Keratinocyte (primary cell): ENCODE measurements at places on chromosomes 1 and 21.
A peak's percentile ranks its signal among the peaks of the same experiment; 100 is the strongest.

DNA sequence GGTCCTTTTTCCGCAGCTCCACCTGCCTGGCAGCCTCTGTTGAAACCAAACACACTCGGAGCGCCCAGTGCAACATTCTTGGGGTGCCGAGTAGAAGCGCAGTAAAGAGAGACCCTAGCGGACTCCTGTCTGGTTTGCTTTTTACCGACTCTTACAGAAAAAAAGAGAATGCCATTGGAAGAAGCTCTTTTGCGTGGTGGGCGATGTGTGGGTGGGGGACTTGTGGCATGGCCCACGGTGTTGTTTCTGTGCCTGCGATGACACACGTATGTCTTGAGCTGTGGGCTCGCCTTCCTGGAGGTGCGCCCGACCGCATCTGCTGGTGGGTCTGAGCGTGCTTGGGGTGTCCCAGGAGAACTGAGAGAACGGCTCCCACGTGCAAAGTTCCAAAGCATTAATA is 7.3 kb upstream of the BARHL2 start:
- DNase-seq: no peak

DNA sequence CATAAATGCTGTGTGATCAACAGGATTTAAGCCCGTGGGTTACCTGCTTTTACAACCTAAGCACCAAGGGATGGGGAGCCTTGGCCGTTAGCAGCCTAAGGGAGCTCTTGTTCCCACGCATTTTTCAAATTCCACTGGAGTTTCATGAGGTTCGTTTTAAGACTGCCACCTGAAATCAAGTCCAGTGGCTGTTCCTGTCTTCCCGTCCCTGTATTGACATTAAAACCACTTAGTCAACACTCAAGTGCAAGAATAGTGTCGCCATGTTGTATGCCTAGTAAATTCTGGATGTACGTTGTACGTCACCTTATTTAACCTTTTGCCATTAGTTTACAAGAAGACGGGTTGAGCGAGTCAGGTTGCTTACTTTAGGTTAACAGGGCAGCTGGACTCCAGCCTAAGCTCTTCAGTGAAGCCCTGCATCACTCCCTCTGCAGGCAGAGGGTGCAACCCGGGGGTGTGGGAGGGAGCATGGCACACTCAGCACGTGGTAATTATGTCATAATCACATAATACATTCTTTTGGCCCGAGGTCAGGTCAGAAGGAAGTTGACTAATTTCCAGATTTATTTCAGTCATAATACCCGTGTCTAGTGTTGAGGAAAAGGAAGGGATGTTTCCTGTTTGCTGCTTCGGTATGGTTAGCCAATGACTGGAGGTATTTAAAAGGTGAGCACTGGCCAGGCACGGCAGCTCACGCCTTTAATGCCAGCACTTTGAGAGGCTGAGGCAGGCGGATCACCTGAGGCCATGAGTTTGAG is 42.5 kb downstream of the CNST start:
- DNase-seq: peak; percentile 71

DNA sequence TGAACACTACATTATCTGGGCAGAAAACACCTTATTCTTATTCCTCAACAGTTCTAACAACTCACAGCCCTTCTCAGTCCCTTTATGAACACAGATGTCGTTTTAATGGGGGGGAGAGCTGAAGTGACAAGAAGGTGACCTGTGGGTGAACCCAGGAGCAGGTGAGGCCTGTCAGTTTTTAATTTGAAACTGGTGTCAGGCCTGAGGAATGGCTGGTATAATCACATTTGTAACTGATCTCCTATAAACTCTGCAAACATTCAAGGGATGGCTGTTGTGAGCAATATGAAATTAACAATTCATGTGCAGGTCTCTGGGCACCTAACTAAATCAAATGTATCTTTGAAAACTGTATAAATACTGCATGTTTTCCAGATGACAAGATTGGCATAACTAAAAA is 362.1 kb upstream of the NR5A2 start:
- DNase-seq: no peak

DNA sequence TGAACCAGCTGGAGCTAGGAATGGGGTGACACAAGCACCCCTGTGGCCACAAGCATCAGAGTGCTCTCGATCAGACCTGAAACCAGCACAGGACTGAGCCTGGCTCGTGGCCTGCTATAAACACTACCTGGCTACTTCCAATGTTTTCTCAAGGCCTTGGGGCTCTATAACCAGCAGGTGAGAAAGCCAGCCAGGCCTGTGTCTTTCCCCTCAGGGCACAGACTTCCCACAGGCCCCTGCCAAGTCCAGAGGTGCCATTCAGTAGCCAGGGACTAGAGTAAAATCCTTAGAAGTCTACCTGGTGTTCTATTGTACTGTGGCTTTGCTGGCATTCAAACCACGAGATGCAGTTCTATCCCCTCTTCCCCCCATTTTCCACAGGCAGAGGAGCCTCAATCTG is 22.6 kb downstream of the OR2G3 start:
- DNase-seq: no peak

DNA sequence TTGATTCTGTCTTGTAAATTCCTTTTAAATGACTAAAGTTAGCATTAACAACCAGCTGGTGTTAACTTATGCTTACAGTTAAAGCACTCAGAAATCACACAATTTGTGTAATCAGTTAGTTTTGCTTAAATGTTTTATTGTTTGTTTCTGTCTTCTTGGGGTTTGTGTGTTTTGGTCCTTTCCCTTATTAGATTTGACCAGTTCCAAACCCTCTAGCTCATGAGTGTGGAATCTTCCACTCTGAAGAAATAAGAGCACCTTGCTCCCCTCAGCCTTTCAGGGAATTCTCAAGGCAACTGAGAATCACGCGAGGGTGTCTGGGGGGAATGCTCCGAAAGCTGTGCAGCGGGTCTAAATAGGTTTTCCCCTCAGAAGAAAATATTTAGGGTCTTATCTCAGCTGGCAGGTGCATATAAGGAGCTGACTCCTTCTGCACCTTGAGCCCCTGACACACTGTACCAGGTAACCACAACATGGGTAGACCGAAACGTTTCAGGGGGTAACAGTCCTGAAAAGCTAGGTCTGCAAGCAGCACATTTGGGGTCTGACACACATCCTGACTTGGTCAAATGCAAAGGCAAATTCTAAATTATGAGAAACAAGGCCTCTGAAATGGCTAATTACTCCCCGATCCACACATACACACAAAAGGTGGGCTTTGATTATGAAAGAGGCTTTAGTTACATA is 188.1 kb upstream of the ETV3 start:
- no peak for DNase-seq

DNA sequence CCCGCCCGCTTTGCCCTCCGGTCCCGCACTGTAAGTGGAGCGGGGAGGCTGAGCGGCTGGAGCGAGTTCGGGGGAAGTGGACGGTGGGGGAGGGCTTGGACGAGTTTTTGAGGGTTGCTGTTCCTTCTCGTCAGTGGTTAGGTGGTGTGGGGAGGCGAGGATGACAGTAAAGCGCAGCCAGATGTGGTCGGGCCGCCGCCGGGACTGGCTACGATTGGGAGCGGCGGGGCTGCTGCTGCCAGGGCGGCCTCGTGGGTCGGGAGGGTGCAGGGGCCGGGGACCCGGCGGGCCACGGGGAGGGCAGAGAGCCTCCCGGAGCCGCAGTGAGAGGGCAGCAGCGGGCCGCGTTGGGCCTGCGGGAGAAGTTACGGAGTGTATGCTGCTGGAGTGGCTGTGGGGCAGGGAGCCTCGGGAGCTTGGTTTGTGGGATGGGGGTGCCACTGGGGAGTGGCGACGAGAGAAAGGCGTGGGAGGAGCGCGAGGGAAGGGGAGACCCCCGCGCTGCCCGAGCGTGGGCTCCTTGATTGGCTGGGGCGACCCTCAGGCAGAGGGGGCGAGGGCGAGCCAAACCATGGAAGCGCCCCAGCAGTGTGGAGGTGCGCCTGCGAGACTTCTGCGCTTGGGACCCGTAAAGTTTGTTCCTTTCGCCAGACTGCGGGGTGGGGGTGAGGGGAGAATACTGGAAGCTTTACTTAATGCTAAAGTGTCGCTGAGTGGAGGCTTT is 2.1 kb downstream of the ADGRL2 start:
- no peak for DNase-seq

GRCh38 chr1:29686012-29686930 is 449.9 kb downstream of the PTPRU start:
- DNase-seq: no peak

DNA sequence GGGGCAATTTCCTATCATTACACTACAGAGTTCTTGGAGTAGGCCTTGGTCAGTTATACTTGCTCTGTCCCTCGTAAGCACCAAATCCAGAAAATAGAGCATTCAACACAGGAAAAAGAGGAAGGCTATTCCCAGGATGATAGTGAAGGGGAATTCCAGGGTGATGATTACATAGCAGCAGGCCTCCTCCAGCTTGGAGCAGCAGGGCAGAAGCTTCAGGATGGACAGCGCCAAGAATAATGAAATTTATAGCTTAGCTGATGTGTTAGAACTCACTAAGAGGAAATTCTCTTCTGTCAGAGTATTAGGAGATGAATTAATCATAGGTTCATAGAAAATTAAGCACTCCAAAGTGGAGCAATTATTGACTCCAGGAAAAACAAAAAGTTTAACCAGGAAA is 10.8 kb upstream of the SMAP2 start:
- DNase-seq: no peak

GRCh38 chr21:44550807-44551206 is 498 bp downstream of the KRTAP10-2 start:
- DNase-seq: peak; percentile 1

- no peak for DNase-seq
Observed at GRCh38 chr21:32812035-32812434, 40.5 kb upstream of the PAXBP1 start.

GRCh38 chr1:195663549-195664280 is 944.5 kb downstream of the KCNT2 start:
- peak; percentile 15 for DNase-seq

DNA sequence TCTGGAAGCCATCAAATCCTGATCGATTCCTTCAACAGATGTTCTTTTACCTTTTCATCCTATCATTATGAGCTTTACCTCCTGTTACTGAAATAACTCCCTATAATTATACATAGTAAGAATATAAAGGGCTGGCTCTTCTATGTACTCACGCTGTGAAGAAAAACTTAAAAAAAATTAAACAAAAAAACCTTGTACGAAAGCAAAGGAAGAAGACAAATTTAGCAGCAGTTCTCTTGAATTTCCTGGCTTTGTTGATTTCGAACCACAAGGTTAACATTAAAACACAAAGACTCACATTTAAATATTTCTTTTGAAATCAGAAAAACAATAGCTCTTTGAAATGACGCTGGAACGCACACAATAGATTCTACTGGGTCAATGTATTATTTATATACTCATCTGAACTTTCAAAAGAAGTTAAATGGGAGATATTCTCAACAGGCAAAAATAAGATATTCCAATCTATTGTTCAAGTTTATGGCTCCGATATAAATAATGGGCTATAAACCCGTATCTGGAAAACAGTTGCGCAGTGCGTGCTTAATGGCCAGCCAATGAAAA is 13.6 kb upstream of the SPEN start:
- DNase-seq: no peak

DNA sequence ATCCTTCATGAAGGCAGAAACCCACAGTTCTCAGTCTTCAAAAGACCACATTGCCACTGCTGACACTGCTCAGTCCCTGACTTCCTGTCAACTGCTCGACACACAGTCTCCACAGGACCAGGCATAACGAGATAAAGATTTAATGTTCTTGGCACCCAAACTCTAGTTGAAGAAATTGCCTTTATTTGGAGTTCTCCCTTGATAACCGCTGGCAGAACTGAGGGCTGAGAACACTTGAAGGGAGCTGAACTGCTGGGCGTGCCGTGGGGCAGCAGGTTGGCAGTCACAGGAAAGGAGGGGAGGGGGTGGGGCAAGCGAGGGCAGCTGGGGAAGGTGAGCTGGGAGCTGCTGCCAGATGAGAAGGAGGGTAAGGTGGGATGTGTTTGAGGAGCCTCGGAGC is 15.9 kb downstream of the HENMT1 start:
- DNase-seq: no peak

DNA sequence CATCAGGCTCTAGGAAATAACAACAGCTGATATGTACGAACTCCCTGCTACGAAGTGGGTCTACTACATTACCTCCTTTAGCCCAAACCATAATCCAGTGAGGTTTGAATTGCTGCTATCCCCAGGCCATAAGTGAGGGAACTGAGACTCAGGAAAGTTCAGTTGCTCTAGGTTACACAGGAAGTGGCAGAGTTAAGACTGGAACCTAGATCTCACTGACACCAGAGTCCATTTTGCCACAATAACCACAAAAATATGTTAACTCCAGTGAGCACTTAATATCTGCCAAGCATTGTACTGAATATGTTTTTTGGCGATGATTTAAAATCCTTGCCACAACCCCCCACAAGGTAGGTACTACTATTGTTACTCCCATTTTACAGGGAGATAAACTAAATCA is 8.9 kb upstream of the TADA1 start:
- DNase-seq: no peak

GRCh38 chr1:246661451-246661850 is 62.8 kb upstream of the SCCPDH start:
- DNase-seq: no peak

DNA sequence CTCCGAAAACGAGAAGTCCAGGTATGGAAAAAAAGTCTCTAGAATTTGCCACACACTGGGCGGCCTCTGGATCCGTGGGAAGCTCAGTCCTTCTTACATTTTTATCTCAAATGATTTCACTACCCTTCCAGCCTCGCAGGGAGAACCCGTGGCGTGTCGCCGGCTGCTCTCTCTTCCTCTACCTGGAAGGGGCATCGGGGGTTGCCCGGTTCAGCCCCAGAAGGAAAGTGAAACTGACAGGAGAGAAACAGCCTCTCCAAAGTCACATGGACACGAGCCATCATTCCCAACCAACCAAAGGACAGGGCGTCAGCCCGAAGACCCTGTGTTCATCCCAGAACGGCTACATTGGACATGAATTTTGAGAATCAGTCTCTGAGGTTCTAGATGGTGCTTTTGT is 182.5 kb downstream of the ADSS2 start:
- DNase-seq: no peak

- DNase-seq: no peak
Observed at GRCh38 chr1:12249181-12249580, 19.4 kb downstream of the VPS13D start.

GRCh38 chr1:227666286-227666685 is 68.8 kb downstream of the JMJD4 start:
- DNase-seq: no peak

- no peak for DNase-seq
Observed at GRCh38 chr1:218904416-218904815, 269.3 kb upstream of the LYPLAL1 start.

- DNase-seq: no peak
Observed at GRCh38 chr21:31888936-31889371, 16.1 kb downstream of the HUNK start.

- DNase-seq: no peak
Observed at GRCh38 chr1:44605914-44606615, 68.2 kb downstream of the TMEM53 start.

DNA sequence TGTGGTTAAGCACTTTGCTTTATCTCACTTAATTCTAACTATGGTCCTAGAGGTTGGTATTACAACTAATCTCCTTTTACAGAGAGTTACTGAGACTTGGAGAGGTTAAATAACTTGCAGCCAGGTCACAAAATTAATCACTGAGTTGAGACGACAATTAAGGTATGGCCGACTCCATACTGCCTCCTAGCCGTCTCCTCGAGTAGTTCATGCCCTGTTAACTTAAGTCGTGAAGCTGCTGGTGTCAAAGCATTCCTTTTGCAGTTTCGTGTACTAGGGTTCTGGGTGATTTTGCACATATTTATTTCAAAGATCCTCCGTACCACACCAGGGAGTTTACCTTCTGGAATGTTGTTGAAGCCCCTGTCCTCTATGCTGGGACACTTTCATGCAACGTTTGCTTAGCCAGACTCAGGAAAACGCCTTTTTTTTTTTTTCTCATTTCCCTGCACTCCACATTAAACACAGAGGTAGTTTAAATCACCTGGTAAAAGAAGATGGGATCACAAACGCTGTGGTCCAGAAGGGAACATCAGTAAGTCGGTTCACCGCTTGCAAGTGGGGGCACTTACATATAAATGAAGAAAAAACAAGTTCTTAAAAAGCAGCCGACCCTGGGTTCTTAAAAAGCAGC is 570 bp upstream of the NEK7 start:
- DNase-seq: peak; percentile 59
